ENCODE measurements at places on chromosomes 5 and 9. TPM values are rescaled to one million over a fixed set of nuclear protein-coding genes. Genes with fewer than 3 reads are reported as not detected.

The ASTN2 gene
- 134 TPM for total RNA-seq

The B4GALT7 gene
- 29.3 TPM for total RNA-seq

The DAB2IP gene
- 32.9 TPM for total RNA-seq

GRCh38 chr5:143739746-143740145, 72.2 kb upstream of the HMHB1 start:
- no peak for DNase-seq

DNA sequence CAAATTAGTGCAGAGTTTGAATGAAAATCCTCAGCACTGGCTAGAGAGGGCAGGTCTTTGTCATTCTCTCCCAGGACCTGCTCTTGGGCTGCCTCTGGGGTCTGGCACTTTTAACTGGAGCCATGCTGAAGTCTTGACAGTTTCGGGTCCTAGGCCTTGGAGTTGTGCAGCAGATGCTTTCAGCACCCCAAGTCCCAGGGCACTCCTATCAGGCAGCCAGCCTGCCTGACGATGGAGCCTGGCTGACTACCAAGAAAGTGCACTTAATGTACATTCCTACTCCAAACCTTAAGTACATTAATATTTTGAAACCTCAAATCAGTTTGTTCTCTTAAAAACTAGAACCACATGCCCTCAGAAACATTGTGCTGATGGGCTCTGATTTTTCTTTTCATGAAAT, 69.3 kb upstream of the CXCL14 start:
- no peak for DNase-seq

The PCDHGA10 gene
- total RNA-seq: 16.6 TPM

The UGT3A1 gene
- not detected for total RNA-seq

The KIF4B gene
- not detected for total RNA-seq

- DNase-seq: no peak
These were observed 24.8 kb downstream of the PPP3R2 start for GRCh38 chr9:101569741-101570501.

DNA sequence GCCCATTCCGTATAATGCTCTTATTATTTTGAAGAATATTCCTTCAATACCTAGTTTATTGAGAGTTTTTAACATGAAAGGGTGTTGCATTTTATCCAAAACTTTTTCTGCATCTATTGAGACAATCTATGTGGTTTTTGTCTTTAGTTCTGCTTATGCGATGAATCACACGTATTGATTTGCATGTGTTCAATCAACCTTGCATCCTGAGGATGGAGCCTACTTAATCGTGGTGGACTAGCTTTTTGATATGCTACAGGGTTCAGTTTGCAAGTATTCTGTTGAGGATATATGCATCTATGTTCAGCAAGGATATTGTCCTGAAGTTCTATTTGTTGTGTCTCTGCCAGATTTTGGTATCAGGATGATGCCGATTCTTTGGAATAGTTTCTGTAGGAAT, 1070.3 kb upstream of the CDH18 start:
- DNase-seq: no peak

DNA sequence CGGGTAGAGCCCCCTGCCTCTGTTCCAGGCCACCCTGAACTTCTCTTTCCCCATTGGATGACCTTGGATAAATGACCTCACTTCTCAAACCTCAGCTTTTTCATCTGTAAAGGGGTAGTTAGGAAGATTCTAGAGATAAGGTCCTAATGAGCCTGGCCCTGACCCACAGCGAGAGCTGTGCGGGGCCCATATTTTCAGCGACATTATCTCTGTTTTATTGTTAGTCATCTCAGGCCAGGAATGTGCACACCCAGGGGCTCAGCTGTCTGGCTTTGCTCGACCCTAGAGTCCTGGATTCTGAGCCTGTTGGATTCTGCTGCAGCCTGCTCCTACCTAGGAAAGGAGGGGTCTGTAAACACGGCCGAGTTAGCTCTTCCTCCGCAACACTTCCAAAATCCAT, 81.2 kb upstream of the LMX1B start:
- DNase-seq: no peak

The PCDHA7 gene
- total RNA-seq: 22.9 TPM

GRCh38 chr5:100802208-100802607, 100.9 kb downstream of the ST8SIA4 start:
- no peak for DNase-seq

GRCh38 chr5:144139586-144139985, 30.9 kb downstream of the YIPF5 start:
- DNase-seq: no peak

- no peak for DNase-seq
These were observed 68.9 kb upstream of the EQTN start for GRCh38 chr9:27365707-27366376.

The NLN gene
- total RNA-seq: 94.0 TPM

DNA sequence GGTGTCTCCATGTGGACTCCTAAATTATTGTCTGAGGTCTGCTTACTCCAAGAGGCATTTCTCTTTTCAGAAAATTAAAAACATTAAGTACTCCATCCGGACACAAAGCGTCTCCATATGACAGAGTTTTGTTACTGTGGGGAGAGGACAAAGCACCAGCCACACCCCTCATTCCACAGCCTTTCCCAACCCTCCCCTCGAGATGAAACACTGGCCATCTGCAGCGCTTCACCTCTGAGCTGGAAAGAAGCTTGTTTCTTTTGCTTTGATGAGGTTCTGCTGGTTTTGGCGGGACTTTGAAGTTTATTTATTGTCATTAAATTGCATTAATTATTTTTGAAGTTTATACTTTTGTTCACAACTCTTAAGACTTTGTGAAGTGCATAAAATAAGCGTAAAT, 27.6 kb upstream of the NKD2 start:
- no peak for DNase-seq

- peak; percentile 70 for DNase-seq
These were observed at the start of gene PCDHB5 for GRCh38 chr5:141135030-141135717. TSS of gene PCDHB5 (plus strand) at chr5:141135206. CDS start at chr5:141135435, 229 bp downstream.

- DNase-seq: no peak
These were observed 14.4 kb downstream of the RXRA start for GRCh38 chr9:134340475-134341160.

GRCh38 chr5:111551569-111552275, 39.4 kb upstream of the STARD4 start:
- DNase-seq: no peak

DNA sequence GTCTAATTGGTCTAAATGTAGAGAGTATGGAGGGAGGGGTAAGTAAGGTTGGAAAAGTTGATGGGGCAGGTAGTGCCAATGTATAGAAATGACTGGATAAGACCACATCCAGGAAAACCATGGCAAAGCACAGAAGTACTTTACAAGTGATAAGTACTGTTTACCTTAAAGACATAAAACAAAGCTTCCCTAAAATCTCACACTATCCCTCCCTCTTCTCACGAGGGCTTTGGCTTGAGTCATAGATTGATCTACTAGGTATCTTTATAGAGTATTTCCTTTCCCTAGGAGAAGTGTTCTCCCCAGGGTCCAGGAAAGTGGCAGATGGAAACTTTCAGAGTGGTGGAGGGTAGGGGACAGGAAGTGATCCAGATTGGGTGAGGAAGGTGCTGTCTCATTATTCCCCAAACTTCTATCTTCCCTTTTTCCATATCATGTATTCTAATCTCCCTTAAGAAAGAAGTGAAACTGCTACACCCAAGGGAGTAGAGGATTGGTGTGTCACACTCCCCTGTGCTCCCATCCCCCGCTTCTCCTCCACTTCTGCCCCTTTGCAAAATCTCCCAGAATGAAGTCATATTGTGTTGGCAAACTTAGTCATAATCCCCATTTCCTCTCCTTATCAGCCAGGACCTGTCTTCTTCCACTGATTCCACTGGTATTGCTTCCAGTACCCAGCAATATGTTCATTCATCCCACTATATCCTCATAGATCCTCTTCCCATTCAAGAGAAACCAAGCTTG, 14.6 kb downstream of the IL33 start:
- DNase-seq: no peak

DNA sequence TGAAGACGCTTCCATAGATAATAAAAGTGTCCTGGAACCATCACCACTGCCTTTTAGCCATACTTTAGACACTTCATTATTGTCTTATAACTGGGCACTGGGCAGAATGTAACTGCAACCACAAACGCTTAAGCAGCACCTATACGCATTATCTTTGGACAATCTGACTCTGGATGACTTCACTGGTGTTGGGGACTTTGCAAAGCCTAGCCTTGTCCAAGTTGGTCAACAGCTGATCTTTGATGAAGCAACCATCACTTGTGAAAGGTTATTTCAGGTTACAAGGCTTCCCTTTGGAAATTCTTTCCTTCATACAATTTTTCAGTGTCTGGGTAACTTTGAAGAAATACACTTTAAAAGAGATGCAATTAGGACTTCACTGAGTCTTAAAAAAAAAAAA, 77.8 kb upstream of the ZNF462 start:
- no peak for DNase-seq
